ENCODE measurements at places on chromosomes 13 and 19.

DNA sequence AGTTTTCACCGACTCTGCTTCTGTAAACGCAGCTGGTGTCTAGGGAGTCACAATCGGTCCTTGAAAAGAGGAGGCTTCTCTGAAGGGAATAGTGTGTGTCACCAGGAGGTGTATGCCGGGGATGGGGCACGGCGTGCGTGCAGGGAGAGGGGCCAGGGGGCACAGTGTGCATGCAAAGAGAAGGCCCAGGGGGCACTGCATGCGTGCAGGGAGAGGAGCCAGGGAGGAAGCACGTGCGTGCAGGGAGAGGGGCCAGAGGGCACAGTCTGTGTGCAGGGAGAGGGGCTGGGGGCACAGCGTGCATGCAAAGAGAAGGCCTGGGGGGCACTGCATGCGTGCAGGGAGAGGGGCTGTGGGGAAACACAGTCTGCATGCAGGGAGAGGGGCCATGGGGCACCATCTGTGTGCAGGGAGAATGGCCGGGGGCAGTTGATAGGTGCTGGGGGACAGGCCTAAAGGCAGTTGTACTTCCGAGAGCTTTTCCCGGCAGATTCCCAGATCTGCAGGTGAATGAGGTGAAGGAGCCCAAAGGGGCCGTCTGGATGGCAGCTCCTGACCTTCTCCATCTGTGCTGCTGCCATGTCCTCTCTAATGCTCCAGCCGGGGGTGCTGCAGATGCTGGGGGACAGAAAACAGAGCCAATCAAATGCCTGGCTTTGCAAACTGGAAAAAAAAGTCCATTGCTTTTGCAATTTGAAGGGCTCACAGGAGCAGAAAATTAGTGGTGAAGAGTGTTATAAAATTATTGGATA lies 36.4 kb downstream of the ATP11A start:
- DNase-seq, result no peak

GRCh38 chr19:28981518-28981917 lies 231.4 kb downstream of the UQCRFS1 start:
- no peak for DNase-seq

GRCh38 chr13:71831716-71832115 lies 35.3 kb downstream of the DACH1 start:
- no peak for DNase-seq

DNA sequence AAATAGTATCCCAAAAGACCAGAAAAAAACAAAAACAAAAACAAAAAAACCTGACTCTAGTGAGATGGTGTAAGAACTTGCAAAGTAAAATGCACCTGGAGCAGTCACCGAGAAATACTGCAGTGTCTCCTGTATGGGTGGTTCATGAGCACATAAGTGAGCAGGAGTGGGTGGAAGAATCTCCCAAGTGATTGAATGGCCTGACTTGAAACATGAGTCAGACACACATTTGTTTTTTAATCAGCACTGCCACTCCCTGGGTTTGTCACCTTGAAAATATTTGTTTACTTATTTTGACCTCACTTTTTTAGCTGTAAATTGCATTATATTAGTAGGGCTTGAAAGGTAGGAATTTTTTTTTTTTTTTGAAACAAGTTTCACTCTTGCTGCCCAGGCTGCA lies 2.0 kb downstream of the ZNF431 start:
- no peak for DNase-seq

- no peak for DNase-seq
Observed at GRCh38 chr13:28575200-28575599, 80.3 kb upstream of the FLT1 start.

- DNase-seq, result no peak
Observed at GRCh38 chr13:49308097-49308875, 60.6 kb downstream of the CDADC1 start.

DNA sequence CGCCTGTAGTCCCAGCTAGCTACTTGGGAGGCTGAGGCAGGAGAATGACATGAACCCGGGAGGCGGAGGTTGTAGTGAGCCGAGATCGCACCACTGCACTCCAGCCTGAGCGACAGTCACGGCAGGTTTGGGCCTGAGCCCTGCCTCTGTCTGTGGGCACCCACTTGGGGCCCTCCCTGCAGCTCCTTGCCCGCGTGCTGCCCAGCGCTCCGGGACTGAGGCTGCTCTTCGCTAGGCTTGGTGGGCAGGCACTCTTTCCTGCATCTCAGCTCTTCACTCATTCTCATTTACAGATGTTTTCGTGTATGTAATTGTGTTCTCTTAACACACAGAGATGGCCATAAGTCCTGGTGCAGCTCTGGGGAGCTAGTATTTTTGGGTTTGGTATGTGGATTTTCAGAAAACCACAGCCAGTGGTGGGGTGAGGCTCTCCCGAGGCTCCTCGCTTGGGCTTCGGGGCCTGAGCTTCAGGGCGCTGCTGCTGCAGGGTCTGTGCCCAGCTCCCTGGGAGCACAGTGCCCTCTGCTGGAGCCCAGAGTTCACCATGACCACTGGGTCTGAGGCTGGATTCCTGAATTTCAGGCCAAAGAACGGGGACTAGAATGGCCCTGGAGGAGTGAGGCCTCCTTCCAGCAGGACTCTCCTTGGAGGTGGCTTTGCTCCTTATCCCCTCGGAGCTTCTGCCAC lies 15.2 kb downstream of the UPF1 start:
- DNase-seq, result peak; percentile 64

DNA sequence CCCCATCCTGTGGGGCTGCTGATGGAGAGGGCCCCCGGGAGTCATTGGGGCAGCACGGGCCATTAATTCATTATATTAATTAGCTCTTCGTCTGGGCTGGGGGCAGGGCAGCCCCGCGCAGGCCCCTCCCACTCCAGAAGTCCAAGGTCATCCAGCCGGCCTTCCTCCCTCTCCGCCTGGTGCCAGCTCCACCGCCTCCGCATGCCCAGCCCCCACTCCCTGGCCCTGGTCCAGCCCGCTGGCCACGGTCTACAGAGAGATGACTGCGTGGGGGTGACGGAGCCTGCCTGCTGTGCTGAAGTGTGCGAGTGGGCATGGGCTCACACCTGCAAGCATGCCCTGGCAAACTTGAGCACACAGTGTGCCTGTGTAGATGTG lies 8.8 kb downstream of the IGLON5 start:
- DNase-seq, result no peak

DNA sequence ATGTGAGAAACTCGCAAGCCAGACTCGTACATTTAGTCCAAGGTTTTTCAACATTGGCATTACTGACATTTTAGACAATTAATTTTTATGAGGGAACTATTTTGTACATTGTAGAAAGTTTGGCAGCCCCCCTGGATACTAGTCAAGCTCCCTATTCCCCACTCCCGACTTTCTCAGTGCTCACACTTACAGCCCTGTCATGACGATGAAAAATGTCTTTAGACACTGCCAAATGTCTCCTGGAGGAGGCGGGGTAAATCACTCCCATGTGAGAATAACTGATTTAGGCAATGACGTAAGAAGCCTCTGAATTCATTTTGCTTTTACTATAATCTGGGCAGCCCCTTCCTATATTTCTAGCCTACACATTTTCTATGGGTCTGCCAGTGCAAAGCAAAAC lies 535.8 kb upstream of the KLHL1 start:
- no peak for DNase-seq

- no peak for DNase-seq
Observed at GRCh38 chr13:102571075-102571474, 25.7 kb upstream of the TPP2 start.

- DNase-seq, result no peak
Observed at GRCh38 chr19:27764186-27764804, 1448.7 kb downstream of the UQCRFS1 start.

- DNase-seq, result no peak
Observed at GRCh38 chr19:13817018-13817614, 21.9 kb downstream of the ZSWIM4 start.

GRCh38 chr19:34983786-34984185 lies 16.3 kb upstream of the GRAMD1A start:
- no peak for DNase-seq

DNA sequence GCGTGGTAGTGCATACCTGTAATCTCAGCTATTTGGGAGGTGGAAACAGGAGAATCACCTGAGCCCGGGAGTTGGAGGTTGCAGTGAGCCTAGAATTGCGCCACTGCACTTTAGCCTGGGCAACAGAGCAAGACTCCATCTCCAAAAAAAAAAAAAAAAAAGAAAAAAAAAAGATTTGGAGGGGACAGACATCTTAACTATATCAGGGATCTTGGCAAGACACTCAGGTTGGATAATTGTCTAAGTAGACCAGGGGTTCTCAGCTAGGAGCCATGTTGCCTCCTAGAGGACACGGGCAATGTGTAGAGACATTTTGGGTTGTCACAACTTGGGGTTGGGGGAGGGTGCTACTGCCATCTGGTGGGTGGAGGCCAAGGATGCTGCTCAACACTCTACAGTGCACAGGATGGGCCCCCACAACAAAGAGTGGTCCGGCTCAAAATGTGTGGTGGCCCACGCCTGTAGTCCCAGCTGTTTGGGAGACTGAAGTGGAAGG lies 1.9 kb upstream of the ZNF580 start:
- DNase-seq, result no peak

- no peak for DNase-seq
Observed at GRCh38 chr19:55228015-55228391, 560 bp downstream of the TMEM86B start.

DNA sequence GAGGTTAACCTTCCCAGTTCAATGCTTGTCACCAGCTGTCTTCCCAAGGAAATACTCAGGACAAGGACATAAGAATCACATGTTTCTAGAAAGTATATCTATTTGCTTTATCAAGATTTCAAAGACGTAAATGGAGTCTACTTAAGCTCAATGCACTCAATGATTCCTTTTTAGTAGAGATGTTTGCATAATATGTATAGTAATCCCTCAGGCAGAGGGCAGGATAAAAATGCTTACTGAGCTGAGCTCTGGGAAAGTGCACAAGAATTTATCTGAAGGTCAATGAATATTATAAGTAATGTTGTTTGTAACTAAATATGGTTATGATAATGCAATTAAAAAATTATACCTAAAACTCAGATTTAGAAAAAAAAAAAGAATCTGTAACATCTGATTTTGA lies 1309.4 kb upstream of the SLC10A2 start:
- no peak for DNase-seq

- no peak for DNase-seq
Observed at GRCh38 chr19:18610245-18610555, 2.5 kb upstream of the TMEM59L start.

Measured in cerebellar nuclear complex (tissue), 1 donor.